ENCODE measurements at places on chromosomes 2 and 18. TPM values are rescaled to one million over a fixed set of nuclear protein-coding genes. Genes with fewer than 3 reads are reported as not detected.

DNA sequence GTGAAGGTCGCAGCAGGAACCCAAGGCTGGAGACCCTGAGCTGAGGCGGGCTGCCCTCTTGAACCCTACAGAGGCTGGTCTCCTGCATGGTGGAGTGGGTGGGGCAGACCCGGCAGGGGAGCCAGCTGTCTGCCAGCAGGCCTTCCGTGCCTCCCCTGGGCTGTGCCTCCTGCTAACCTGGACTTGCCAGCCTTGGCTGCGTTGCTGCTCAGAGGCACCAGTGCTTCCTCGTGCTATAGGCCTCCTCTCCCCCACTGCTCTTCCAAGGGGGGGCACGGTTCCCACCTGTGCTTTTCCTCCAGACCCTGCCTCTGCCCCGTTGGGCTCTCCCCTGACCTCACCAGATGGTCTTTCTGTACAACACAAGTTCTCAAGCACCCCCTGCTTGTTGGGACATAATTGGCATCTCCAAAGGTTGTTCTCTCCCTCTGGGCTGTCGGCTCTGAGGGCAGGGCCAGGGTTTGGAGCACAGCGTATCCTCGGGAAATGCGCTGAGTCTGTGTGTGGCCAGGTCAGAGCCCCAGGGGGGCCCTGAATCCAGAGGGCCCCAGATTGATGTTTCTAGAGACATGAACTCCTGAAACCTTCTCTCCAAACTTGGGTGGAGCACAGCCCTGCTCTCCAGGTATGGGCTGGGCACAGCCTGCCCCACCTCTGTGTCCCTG lies 6.7 kb downstream of the ARHGEF4 start:
- no peak for DNase-seq
- H3K36me3 ChIP-seq, result no peaks in the 10 kb centered on the region
- no peak overlapping the region for H3K4me3 ChIP-seq
- H3K4me1 ChIP-seq, result no peaks in the 10 kb centered on the region

DNA sequence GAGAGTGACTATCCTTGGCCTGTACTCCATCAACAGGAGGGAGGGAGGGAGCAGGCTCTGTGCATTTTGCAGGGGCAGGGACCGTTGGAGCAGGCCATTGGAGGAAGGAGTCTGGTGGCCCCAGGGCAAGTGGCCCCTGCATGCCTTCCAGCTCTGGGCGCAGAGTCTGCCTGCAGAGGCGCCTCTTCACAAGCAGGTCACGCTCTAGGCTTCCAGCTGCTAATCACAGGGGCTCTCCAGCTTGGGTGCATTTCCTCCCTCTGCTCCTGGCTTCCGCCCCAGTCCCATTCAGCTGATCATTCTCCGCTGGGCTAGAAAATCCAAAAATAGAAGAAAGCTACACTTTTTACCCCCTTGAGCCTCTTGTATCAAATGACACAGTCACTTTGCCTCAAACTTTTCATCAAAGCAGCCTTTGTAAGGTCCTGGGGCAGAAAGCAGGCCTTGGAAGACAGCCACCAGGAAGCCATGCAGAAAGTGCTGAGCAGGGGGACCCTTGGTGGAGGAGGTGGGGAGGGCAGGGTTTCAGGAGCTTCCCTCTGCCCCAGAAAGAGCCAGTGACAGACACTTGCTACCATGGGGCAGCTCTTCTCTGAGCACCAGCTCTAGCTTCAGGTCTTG lies 11.3 kb downstream of the TMEM247 start:
- H3K4me3 ChIP-seq, result no peak overlapping the region
- no peak overlapping the region for H3K27ac ChIP-seq
- no peak for DNase-seq
- H3K27me3 ChIP-seq, result no peaks in the 10 kb centered on the region

PARD6G gene
- polyA plus RNA-seq, result 1.5 TPM

DNA sequence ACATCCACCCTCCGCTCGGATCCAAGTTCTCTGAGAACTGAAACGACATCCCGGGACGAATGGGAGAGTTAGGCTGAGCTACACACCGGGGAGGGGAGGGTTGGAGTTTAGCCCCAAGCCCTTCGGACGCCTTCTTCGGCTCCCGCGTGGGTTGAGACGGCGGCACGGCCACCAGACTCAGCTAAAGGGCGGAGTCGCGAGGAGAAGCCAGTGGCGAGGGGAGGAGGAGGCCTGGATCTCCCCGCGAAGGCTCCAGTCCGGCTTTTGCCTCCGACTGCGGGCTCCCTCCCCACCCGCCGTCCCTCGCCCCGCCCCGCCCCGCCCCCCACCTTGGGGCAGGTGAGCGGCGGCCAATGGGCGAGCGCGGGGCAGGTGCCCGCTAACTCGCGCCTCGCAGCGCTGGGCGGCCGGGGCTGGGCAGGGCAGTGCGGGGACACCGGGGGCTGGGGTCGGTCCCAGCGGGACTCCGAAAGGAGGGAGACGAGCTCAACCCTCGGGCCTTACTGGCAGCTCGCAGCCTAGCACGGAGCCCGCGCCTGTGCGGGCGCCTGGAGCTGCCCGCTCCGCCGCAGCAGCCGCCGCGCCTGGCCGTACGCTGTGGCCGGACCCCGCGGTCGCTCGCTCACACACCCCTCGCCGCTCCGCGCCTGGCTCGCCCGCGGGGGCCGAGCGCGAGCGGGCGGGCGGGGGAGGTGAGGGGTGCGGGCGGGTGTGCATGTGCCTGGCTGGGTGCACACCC lies at the start of gene EMX1:
EMX1 (plus strand) TSS at position 382 of the 739 bp plus-strand sequence; CDS start at position 716, 334 bp downstream.
- H3K27ac ChIP-seq, result no peak within 1 kb of the TSS
- H3K4me3 ChIP-seq, result no peak within 1 kb of the TSS
- peaks cover 81% of the 10 kb centered on the region for H3K27me3 ChIP-seq
- H3K36me3 ChIP-seq, result no peaks in the 10 kb centered on the region

AQP12A gene
- polyA plus RNA-seq, result not detected

DNA sequence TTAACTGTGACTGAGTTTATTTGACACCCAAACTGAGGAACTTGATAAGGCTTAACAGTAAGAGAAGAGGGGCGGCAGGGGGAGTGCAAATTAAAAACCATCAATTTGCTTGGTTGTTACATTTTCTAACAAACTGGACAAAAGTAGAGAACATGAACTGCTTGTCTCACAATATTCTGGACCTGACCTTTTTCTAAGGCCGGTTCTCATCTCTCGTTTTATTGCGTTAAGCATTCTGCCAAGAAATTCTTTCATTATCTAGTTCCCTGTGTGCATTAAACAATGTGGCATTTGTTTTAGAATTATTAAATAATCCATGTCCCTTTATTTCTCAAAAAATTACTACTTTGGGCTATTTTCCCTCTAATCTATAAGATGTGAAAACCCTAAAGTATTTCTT lies 565.2 kb upstream of the PKDCC start:
- H3K4me1 ChIP-seq, result no peaks in the 10 kb centered on the region
- no peak overlapping the region for H3K27ac ChIP-seq
- no peak for DNase-seq
- no peaks in the 10 kb centered on the region for H3K36me3 ChIP-seq
- H3K27me3 ChIP-seq, result no peaks in the 10 kb centered on the region

GRCh38 chr2:201402651-201403562 lies 45.8 kb upstream of the FLACC1 start:
- no peaks in the 10 kb centered on the region for H3K27me3 ChIP-seq
- H3K36me3 ChIP-seq, result no peaks in the 10 kb centered on the region
- DNase-seq, result no peak
- H3K27ac ChIP-seq, result no peak overlapping the region
- H3K4me1 ChIP-seq, result peaks cover 8% of the 10 kb centered on the region
- H3K4me3 ChIP-seq, result no peak overlapping the region

GRCh38 chr2:238864207-238865014 lies 16.5 kb downstream of the TWIST2 start:
- H3K4me1 ChIP-seq, result peaks cover 19% of the 10 kb centered on the region
- no peaks in the 10 kb centered on the region for H3K27me3 ChIP-seq
- peak; percentile 96 for DNase-seq
- H3K36me3 ChIP-seq, result no peaks in the 10 kb centered on the region

- no peak for DNase-seq
- H3K4me3 ChIP-seq, result no peak overlapping the region
- no peak overlapping the region for H3K27ac ChIP-seq
- no peaks in the 10 kb centered on the region for H3K36me3 ChIP-seq
- no peaks in the 10 kb centered on the region for H3K27me3 ChIP-seq
These were observed 523.2 kb downstream of the TNS1 start for GRCh38 chr2:217479566-217479965.

DNA sequence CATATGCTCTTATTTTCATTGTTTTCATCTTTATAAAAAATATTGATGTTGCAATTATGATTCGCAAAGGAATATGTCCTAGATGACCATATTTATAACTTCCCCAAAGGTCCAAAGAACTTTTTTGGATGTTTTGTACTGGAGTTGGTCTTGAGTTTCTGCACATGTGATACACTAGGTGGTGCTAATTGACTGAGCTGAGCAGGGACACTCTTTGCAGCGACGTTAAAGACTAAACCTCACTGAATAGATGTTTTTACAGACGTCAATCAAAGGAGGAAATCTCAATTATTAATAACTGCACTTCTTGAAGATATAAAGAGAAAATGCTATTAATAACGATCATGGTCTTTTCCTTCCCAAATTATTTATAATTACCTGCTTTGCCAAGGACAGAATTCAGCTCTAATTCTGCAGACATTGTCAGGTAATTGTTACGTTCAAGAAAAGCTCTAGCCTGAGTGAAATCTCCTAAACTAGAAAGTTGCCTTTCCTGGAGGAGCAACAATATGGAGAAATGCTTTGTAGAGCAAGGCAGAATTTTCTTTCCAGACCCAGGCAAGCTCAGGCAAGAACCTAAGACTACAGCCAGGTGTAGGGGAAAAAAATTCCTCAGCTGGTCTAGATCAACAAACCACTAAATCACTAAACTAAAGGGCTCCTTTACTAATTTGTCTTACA lies 119.3 kb upstream of the RBBP8 start:
- no peak overlapping the region for H3K27ac ChIP-seq
- H3K27me3 ChIP-seq, result peaks cover 44% of the 10 kb centered on the region
- H3K36me3 ChIP-seq, result no peaks in the 10 kb centered on the region
- H3K4me1 ChIP-seq, result peaks cover 11% of the 10 kb centered on the region
- peak; percentile 56 for DNase-seq

- H3K27me3 ChIP-seq, result no peaks in the 10 kb centered on the region
- H3K4me3 ChIP-seq, result no peak overlapping the region
- peak; percentile 64 for DNase-seq
These were observed 46.9 kb upstream of the USP14 start for GRCh38 chr18:111306-112014.

DNA sequence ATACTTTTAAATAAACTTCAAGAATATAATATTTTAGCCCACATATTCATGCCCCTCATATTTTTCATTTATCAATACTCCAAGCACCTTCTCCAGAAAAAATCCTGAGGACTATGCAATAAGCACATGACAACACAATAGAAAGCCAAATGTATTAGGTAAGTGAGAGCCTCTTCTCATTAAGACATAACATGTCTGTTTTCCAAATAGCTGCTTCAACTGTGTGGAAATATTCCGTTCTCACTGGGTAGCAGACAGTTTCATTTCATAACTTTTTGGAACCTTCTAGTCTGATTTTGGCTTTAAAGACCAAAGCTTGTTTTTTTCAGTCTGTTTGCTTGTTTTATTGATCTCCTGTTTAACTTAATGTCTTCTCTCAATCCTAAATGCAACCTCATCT lies 137.8 kb downstream of the PIK3C3 start:
- H3K36me3 ChIP-seq, result no peaks in the 10 kb centered on the region
- DNase-seq, result no peak
- H3K4me3 ChIP-seq, result no peak overlapping the region
- H3K4me1 ChIP-seq, result no peaks in the 10 kb centered on the region

GRCh38 chr2:239290618-239291474 lies 110.0 kb downstream of the HDAC4 start:
- no peak overlapping the region for H3K4me3 ChIP-seq
- DNase-seq, result no peak
- no peaks in the 10 kb centered on the region for H3K27me3 ChIP-seq
- no peaks in the 10 kb centered on the region for H3K4me1 ChIP-seq

ACVR1C gene
- 0.03 TPM for polyA plus RNA-seq

- no peak overlapping the region for H3K4me3 ChIP-seq
- H3K4me1 ChIP-seq, result no peaks in the 10 kb centered on the region
- H3K27me3 ChIP-seq, result no peaks in the 10 kb centered on the region
These were observed 31.6 kb upstream of the NETO1 start for GRCh38 chr18:72899338-72899737.

All from endothelial cell of umbilical vein (primary cell).